ENCODE measurements at places on chromosomes 16 and 17. TPM values are rescaled to one million over a fixed set of nuclear protein-coding genes. Genes with fewer than 3 reads are reported as not detected.

The RNF167 gene
- total RNA-seq, result 96.3 TPM

The VAC14 gene
- 42.3 TPM for total RNA-seq

The USP43 gene
- total RNA-seq, result 0.17 TPM

The RAB11FIP3 gene
- total RNA-seq, result 77.9 TPM

The SYNGR3 gene
- 2.1 TPM for total RNA-seq

The SOCS7 gene
- total RNA-seq, result 11.2 TPM

The KRTAP1-5 gene
- total RNA-seq, result not detected

The IGF2BP1 gene
- not detected for total RNA-seq

The CHMP6 gene
- total RNA-seq, result 17.6 TPM

The PRCD gene
- total RNA-seq, result 3.9 TPM

The SSTR5 gene
- total RNA-seq, result not detected

The SMURF2 gene
- total RNA-seq, result 30.5 TPM

The CDH8 gene
- total RNA-seq, result 1.8 TPM

The SLC22A31 gene
- not detected for total RNA-seq

The CTRB2 gene
- total RNA-seq, result not detected

The MYCBPAP gene
- not detected for total RNA-seq

The TIGD7 gene
- 7.2 TPM for total RNA-seq

The RNF43 gene
- total RNA-seq, result under 0.01 TPM

The ITGB3 gene
- 50.5 TPM for total RNA-seq

The FZD2 gene
- 3.4 TPM for total RNA-seq

The VAT1L gene
- 6.3 TPM for total RNA-seq

The ABI3 gene
- total RNA-seq, result 7.6 TPM

The KRTAP9-8 gene
- not detected for total RNA-seq

The TPSG1 gene
- total RNA-seq, result 0.50 TPM

The CLEC19A gene
- not detected for total RNA-seq

The FAM20A gene
- 3.0 TPM for total RNA-seq

The GCGR gene
- total RNA-seq, result 0.40 TPM

The RUNDC3A gene
- 0.42 TPM for total RNA-seq

The PRR29 gene
- 0.23 TPM for total RNA-seq

The KRTAP4-3 gene
- total RNA-seq, result not detected

The LRRC37A gene
- 4.2 TPM for total RNA-seq

The KRTAP4-16 gene
- total RNA-seq, result not detected

The ATP2C2 gene
- not detected for total RNA-seq

The OR3A2 gene
- not detected for total RNA-seq

The JUP gene
- total RNA-seq, result 24.5 TPM

The ANKRD40CL gene
- not detected for total RNA-seq

The NPIPB2 gene
- total RNA-seq, result 12.0 TPM

The TNRC6C gene
- total RNA-seq, result 29.8 TPM

The SLFN12L gene
- total RNA-seq, result 0.32 TPM

The NGFR gene
- total RNA-seq, result 21.6 TPM

The C16orf92 gene
- total RNA-seq, result not detected

The CDK3 gene
- not detected for total RNA-seq

The RAB26 gene
- not detected for total RNA-seq

All from esophagus muscularis mucosa (tissue), 4 donors.